Stimulated activated CD4-positive, alpha-beta T cell treated with anti-CD3 and anti-CD28 coated beads, TNF-alpha, amount 100 ng/mL, for 24 hours (primary cell): ENCODE measurements at places on chromosomes 3 and 15.
A peak's percentile ranks its signal among the peaks of the same experiment; 100 is the strongest.

GRCh38 chr15:74124759-74125158, 5.6 kb upstream of the ISLR2 start:
- no peak for DNase-seq

GRCh38 chr3:108044699-108045098, 46.1 kb downstream of the CD47 start:
- no peak for DNase-seq

- DNase-seq: no peak
Observed at GRCh38 chr3:23161308-23161707, 41.8 kb upstream of the UBE2E2 start.

- no peak for DNase-seq
Observed at GRCh38 chr3:72157748-72158638, 373.0 kb upstream of the PROK2 start.

DNA sequence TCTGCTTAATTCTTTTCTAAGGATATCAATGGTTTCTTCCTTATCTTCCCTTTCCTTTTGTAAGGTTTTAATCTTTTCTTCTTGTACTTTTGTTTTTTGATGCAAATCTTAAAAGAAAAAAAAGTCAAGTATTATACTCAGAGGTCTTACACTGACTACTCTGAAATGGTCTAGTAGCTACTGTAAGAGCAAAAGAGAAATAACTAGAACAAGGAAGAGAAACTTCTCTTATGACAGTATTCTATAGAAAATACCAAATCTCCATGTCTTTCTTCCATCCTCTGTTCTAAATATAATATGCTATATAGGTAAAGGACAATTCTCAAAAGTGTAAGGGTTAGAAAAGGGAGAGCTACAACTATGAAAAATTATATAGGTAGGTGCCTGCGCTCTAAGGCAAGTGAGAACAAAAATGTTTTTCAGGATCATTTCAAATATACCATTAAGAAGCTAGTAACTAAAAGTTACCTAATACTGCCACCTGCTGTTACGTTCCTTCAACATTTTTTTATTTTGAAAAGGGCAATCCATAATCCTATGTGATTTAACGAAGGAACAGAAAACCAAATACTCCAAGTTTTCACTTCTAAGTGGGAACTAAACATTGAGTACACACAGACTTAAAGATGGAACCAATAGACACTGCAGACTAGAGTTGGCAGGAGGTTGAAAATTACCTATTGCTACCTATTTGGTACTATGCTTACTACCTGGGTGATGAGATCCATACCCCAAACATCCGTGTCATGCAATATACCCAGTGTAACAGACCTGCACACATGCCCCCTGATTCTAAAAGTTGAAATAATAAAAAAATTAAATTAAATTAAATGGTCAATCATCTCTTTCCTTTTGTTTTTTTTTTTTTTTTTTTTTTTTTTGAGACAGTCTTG, 36.7 kb downstream of the CIP2A start:
- DNase-seq: no peak

DNA sequence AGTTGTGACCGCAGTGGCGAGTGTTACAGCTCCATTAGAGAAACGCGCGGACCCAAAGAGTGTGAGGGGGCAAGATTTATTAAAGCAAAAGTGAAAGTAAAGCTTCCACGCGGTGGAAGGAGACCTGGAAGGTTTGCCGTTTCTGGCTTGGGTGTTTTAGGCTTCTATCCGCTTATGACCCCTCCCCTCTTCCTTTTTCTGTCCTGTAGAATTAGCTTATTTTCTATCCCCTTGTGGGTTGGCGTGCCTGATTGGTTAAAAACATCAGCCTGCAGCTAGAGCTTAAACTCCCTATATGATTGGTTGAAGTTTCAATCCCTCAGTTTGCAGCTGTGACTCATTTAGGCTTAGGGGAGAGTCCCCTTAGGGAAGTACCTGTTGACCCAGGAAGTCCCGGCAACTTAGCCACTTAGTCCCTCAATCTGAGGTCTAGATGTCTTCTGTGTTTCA, 39.6 kb downstream of the C3orf38 start:
- DNase-seq: no peak

DNA sequence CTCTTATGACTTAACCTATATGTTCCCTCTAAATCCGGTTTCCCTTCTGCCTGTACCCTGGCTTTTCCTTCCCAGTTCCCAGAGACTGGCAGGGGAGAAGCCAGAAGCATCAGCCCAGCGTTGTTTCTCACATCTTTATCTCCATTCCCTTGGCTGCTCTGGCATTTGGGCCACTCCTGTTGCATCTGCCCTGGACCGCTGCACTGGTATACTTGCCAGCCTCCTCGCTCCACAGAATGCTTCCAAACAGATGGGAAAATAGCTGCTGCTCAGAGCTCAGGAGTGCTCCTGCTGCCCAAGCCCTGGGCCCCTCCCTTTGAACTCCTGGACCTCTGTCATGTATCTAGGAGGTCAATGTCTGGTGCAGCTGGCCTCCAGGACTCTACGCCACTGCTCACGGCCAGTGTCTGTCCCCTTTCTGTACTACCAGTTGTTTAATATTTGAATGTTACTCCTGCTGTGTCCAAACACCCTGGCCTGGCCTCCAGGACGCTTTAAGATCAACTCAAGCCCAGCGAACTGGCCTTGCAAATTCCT, 6.8 kb downstream of the SPINT1 start:
- DNase-seq: no peak

GRCh38 chr3:133488785-133489367, 84.6 kb upstream of the CDV3 start:
- DNase-seq: no peak

DNA sequence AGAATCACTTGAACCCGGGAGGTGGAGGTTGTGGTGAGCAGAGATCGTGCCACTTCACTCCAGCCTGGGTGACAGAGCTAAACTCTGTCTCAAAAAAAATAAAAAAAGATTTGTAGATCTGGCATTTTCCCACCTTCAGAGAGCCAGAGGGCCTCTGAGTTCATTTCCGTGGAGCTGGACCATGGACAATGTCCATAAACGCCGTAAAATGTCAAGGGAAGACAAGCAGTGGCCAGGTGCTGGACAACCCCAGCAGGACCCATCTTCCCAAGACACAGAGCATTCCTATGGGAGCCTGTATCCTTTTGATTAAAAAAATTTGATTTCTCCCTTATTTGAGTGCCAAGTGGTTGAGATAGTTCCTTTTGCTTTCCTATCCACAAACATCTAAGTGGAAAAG, 67.4 kb upstream of the NR2E3 start:
- DNase-seq: no peak

- no peak for DNase-seq
Observed at GRCh38 chr3:171838218-171838720, 4.9 kb upstream of the TMEM212 start.

- no peak for DNase-seq
Observed at GRCh38 chr3:160806094-160806493, 50.1 kb downstream of the PPM1L start.

- no peak for DNase-seq
Observed at GRCh38 chr15:74808840-74809229, 3.8 kb upstream of the LMAN1L start.

DNA sequence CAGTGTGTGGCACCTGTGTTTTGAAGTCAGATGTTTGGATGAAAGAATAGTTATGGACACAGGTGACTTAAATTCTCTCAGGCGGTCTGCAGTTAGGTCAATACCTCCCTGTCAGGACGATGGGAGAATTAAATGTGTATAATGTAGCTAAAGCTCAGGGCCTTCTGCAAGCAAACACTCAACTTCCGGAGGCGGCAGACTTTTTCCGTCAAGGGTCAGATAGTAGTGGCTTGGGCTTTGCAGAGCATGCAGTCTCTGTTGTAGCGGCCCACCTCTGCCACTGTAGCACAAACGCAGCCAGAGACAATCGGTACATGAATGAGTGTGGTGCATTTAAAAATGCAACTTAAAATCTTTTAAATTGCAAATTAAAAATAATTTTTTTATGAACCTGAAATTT, 47.4 kb downstream of the CMTM8 start:
- no peak for DNase-seq

DNA sequence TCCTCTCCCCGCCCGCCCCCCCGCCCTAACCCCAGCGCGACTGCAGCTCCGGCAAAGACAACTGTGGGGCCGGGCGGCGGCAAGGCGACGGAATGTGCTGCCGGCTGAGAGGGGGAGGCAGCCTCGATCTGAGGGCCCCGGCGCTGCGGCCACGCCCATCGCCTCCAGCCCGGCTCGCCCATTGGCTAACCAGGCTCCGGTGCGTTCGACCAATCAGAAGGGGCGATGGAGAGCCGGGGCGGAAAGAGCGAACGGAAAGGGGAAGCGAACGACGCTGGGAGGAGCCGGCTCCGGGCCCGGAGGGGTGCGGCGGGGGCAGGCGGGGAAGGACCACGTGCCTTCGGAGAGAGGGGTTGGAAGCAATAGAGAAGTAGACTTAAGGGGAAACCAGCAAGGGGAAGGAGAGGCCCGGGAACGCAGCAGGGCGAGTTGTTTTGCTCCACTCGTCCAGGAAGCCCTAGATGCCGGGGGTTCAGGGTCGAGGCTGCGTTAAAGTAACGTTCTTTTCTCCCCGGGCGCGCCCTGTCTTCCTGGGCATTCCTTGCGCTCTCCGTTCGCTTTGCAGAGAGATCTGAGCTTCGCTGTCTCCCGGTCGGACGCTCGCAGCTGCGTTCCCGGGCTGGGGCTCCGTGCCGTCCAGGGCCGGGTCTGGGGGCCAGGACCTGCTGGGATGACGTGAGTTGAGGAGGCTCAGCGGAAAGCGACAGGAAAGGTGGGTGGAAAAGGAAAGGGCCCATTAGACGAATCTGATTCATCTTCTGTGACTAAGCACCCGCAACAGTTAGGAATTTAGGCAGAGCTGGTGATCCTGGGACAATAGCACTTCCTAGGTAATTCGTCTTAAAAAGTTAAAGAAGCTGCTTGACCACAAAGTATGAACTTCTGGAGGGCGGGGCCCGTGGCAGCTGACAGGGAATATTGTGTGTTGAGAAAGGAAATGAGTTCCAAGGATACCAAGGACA, at the start of gene KPNA4:
KPNA4 (minus strand) TSS at position 130 of the 962 bp plus-strand sequence. CDS start 289 bp downstream, outside the sequence.
- DNase-seq: peak; percentile 96

- no peak for DNase-seq
Observed at GRCh38 chr15:80186597-80186996, 33.8 kb downstream of the FAH start.

DNA sequence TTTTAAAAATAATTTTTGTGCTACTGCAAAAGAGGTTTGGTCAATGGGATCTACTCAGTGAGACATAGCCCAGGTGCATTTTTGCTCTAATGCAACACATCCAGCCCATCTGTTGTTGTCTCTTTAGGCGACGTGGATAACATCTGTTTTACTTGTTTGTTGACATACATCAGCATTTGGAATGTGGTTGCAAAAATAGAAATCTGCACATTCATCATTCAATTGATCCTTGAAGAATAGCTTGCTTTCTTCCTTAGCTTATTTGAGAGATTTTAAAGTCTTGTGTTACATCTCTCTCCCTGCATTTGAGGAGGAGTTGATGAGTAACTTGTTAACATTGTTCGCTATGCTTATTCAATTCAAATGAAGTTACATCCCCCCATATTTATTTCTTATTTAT, 1202.3 kb downstream of the NSUN3 start:
- no peak for DNase-seq

- DNase-seq: no peak
Observed at GRCh38 chr3:188200481-188200880, 46.5 kb downstream of the LPP start.

DNA sequence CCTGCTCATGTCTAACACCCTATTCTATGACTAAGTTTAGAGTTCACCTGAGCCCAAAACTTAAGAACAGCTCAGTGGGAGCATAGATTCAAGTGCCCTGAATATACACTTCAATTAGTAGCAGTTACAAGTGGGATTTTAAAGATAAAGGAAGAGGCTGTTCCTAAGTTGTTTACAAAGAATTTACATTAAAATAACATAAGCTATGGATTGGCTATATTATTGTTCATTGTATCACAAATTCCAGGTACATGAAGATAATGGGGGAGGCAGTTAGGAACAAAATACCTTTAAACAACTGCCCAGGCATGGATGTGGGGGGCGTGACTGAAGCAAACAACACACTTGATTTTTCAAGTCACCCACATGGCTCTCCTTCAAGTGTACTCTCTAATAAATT, 52.7 kb downstream of the ROPN1B start:
- no peak for DNase-seq

DNA sequence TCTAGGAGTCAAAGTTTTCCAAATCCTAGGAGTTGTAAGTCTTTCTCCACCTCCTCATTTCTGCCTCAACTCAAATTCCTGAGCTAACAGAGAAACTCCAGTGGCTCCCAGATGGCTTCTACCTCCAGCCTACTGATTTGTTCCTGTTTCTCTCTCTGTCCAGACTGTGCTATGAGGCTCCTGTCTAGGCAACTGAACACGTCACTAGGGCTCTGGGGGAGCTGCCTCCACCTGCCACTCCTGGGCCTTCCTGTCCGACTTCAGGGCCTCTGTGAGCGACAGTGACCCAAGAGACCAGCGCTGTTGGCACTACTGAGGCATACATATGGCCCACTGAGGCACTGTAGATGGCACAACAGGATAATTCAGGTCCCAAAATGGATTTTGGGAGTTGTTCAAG, 71.4 kb downstream of the EXOG start:
- no peak for DNase-seq

DNA sequence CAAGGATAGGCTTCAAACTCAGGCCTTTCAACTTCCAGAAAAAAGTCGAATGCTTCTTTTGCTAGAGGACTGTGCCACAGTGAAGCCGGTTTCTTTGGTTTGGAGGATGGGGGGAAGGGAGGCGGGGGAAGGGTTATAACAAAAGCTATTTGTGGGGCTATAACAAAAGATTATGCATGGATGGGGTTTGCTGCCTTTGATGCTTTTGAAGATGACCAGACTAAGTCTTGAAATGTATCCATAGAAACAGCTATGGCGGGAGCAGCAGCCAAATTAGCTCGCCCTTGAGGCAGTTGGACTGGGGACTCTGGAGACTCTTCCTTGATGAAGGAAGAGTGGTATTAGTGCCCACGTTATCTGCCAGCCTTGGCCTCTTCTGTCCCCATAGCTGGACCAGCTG, 47.5 kb downstream of the SRGAP3 start:
- DNase-seq: no peak

GRCh38 chr3:44896440-44896839, 22.0 kb downstream of the TGM4 start:
- no peak for DNase-seq

- DNase-seq: no peak
Observed at GRCh38 chr3:49164983-49165720, 979 bp downstream of the CCDC71 start.

GRCh38 chr3:107822308-107822707, 268.5 kb downstream of the CD47 start:
- no peak for DNase-seq

- no peak for DNase-seq
Observed at GRCh38 chr3:119794971-119795612, 13.2 kb downstream of the NR1I2 start.
